ENCODE measurements at places on chromosomes 1 and 21.

GRCh38 chr21:38995731-38996130, 187.5 kb downstream of the PSMG1 start:
- DNase-seq, result no peak

DNA sequence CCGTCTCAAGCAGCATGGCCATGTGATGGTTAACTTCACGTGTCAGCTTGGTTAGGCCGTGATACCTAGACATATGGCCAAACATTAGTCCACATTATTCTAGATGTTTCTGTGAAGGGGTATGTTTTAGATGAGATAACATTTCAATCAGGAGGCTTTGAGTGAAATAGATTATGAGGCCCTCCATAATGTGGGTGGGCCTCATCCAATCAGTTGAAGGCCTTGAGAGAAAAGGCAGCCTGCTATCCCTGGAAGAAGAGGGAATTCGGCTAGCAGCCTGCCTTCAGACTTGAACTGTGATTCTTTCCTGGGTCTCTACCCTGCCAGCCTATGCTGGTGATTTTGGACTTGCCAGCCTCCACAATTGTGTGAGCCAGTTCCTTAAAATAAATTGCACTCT, 90.1 kb downstream of the ZSCAN20 start:
- DNase-seq, result no peak

GRCh38 chr21:19731251-19731650, 1267.0 kb upstream of the NCAM2 start:
- DNase-seq, result peak; percentile 3

- no peak for DNase-seq
These were observed 12.4 kb downstream of the XKR8 start for GRCh38 chr1:27972141-27972540.

- no peak for DNase-seq
These were observed 9.9 kb upstream of the HSPG2 start for GRCh38 chr1:21946836-21947587.

DNA sequence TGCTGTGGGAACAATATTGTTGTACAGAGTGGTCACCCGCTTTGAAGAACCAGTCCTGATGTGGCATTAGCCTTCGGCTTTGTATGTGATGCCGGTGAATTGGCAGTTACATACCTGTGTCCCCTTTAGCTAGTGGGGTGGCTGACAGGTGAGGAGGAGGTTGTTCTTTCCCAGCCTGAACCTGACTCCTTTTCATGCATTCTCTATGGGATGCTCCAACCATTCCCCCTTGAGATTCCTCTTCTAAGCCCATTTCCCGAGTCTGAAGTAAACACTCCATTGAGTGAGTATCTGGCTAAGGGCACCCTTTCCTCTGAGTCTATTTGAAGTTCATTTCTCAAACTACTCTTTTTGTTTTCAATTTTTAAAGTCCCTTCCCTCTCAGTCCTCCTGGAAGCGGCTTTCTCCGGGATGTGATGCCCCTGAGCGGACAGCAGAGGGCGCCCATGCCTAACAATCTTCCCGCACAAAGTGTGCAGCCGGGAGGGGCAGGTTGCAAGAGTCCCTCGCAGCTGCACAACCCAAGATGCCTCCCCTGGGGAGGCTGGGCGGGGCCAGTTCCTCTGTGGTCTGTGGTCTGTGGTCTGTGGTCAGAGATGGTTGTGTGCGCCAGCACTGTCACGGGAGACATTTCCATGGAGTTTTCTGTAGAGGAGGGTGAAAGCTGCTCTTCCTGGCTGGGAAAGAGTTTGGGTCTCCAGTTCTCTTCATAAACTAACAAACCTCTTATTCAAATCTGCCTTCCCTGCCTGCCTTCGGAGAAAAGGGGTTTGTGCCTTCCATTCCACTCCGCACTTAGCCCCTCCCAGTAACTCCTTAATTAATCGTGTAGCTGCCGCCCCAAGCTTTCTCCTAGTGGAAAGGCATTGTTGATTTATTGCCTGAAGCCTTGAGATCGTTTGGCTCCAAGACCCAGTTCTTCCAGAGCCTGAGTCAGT, 36.4 kb upstream of the LMX1A start:
- peak; percentile 88 for DNase-seq

DNA sequence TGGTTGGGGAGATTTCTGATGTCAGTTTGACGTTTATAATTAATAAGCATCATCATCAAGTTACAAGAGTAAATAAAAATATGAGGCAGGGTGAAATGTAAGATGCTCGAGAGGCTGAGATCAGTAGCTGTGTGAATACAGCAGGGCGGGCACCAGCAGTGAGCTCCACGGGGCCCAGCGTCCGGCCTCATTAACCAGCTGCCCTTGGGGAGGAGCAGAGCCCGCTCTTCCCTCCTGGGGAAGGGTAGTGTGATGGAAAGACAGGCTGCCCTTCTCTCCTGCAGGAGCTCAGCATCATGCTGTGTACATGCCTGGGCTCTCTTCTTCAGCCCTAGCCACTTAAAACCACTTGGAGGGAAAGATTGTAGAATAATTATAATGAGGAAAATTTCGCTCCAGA, 23.4 kb downstream of the PDE9A start:
- no peak for DNase-seq

- no peak for DNase-seq
These were observed 326.3 kb downstream of the PBX1 start for GRCh38 chr1:164885311-164885710.

GRCh38 chr1:110872745-110873720, at the start of gene CD53:
Gene CD53 (plus strand): TSS chr1:110873148. CDS start chr1:110891409, 18,261 bp downstream.
- DNase-seq, result no peak

GRCh38 chr1:84889437-84889836, 3.6 kb downstream of the LPAR3 start:
- DNase-seq, result peak; percentile 23

GRCh38 chr1:47969478-47969877, 27.7 kb downstream of the TRABD2B start:
- DNase-seq, result no peak

GRCh38 chr1:85228972-85229371, 28.2 kb upstream of the SYDE2 start:
- no peak for DNase-seq

GRCh38 chr21:28944296-28944695, 48.4 kb downstream of the LTN1 start:
- no peak for DNase-seq

- no peak for DNase-seq
These were observed 971 bp upstream of the GNG4 start for GRCh38 chr1:235650341-235651169.

DNA sequence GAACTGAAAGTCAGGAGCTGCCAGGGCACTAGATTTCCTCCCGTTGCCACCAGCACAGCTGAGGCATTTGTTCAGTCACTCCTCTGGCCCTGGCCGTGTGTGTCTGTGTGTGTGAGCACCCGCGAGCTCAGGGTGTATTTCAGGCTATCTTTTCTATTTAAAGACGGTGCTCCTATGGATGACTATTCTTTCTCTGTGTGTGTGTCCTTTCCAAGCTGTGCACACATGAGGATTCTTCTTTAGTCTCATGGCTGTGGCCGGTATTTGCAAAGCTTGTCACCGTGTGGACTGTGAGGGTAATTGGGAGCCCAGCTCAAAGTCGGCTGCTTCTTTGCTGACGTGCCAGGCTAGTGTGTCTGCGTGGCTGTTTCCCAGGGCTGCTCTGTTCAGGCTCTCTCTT, 3.0 kb upstream of the KCND3 start:
- no peak for DNase-seq

DNA sequence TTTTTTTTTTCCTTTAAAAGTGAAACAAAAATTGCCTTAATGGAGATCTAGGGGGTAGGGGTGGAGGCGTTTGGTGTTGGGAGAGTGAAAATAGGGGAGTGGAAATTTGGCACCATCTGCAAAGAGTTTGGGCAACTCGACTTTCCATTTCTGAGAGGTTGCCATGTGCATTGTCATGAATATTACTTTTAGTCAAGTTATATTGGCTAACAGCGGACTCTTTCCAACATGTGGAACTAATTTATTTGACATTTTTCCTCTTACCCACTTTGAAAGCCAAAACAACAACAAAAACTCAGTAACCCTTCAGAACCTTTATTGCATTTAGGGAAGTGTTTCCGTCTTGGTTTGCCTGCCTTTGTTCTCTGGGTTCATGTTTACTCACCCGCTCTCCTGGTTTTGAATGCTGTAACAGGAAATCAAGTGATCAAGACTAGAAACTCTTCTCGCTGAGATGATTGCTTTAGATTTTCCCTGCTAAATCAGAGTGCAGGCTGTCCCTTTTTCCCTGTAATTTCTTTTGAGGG, 70.4 kb downstream of the CACHD1 start:
- DNase-seq, result no peak

- DNase-seq, result no peak
These were observed 56.0 kb upstream of the POU3F1 start for GRCh38 chr1:38102636-38103035.

DNA sequence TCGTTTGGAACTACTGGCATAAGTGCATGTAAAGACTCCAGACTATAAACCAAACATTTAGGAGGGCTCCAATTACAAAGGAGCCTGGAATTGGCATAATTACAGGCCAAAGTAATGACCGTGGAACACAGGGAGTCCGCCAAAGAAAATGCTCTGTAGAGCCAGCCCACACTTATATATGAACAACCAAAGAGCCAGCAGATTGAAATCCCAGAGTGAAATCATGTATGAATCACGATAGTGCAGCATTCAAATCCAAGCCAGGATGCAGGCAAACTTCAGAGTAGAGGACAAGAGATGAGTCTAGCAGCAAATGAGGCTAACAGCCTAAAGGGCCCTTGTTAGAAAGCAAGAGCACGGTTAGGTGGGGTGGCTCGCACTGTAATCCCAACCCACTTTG, 13.1 kb downstream of the VPS26C start:
- DNase-seq, result no peak

DNA sequence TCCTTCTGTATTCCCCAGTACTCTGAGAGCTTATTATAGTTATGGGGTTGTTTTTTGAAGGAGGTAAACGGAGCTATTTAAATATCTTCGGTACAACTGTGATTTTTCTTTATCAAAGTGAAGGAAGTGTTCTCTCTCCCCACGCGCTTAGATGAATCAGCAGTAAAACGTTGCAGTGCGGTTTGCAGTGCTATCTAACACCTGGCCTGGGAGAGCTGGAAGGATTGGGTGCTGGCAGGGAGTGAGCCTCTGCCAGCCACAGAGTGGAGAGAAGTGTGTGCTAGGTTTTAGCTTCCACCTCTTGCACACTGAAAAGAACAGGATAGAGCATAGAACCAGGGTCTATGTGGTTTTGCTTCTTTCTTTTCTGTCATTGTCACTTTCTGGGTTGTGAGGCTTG, 165.9 kb downstream of the SDCCAG8 start:
- DNase-seq, result peak; percentile 66

DNA sequence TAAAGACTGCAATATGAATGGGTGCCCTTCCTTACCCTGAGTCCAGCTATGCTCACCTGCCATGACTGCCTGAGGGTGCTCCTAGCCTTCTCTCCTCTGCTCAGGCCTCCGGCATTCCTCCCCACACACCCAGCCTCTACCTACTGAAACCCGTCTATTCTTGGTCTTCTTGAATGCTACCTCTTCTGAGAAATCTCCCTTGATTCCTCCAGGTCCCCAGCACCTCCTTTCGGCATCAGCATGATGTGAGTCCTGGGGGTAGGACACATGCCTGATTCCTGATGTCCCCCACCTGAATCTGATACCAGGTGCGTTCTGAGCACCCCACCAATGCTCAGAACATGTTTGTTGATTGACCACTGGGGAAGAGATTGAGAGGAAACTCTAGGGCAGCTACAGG, 8.6 kb downstream of the LDLRAD1 start:
- no peak for DNase-seq

GRCh38 chr1:119686661-119687060, 25.1 kb upstream of the PHGDH start:
- peak; percentile 59 for DNase-seq

DNA sequence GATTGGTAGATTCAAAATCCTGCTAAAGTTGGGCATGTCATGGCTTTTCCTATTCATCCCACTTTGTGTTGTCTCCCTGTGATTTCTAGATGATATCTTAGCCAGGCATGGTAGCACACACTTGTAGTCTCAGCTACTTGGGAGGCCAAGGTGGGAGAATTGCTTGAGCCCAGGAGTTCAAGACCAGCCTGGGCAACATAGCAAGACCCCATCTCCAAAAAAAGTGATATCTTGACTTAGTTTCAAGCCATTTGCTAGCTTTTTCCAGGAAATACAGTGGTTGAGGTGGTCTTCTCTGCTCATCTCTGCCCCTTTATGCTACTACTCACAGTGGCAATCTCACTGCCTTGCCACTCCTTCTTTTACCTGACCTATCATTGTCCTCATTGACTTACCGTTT, 12.3 kb upstream of the HAX1 start:
- DNase-seq, result no peak

DNA sequence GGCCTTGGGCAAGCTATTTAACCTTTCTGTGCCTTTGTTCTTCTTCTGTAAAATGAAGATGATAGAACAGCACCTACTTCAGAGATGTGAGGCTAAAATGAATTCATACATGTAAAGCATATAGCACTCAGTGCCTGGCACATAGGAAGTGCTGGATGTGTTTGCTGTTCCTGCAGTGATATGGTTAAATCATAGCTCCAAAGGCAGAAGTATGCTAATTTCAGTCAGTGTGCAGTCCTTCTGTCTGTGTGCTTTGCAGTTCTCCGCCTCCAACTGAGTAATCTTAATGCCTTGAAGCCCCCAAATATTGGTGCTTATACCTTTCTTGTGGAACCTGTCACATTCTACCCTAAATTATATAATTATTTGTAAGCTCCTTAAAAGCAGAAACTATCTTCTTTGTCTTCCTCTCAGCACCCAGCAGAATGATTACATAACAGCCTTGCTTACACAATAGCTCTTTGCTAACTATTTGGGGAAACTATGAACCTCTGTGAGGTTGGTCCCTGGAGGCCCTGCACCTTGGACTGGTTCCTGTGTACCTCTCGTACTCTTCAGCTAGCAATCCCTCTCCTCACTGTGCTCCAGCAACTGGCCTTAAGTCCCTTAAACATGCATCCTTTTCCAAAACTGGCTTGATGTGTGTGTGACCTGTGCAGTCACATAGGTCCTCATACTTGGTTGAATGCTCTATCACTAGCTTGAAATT, 57.0 kb upstream of the CACYBP start:
- peak; percentile 64 for DNase-seq

GRCh38 chr1:59108481-59109317, 188.2 kb upstream of the FGGY start:
- DNase-seq, result no peak

GRCh38 chr1:202150187-202150586, 5.7 kb upstream of the ARL8A start:
- no peak for DNase-seq

DNA sequence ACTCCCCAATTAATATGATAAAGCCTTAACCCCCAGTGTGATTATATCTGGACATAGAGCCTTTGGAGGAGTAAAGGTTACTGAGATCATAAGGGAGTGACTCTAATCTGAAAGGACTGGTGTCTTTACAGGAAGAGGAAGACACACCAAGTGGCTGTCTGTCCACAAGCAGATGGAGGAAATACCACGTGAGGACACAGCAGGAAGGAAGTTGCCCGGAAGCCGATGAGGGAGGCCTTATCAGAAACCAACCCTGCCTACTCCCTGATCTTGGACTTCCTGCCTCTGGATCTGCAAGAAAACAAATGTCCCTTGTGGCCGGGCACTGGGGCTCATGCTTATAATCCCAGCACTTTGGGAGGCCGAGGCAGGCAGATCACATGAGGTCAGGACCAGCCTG, 110.3 kb upstream of the CHRM3 start:
- no peak for DNase-seq

- DNase-seq, result no peak
These were observed 3.2 kb upstream of the SRRM1 start for GRCh38 chr1:24639881-24640280.
